ENCODE measurements at places on chromosomes 2 and 18. TPM values are rescaled to one million over a fixed set of nuclear protein-coding genes. Genes with fewer than 3 reads are reported as not detected.
A peak's percentile ranks its signal among the peaks of the same experiment; 100 is the strongest.

Gene ZDBF2
- 7.4 TPM for total RNA-seq

Gene SPATA3
- 0.24 TPM for total RNA-seq

Gene DGUOK
- total RNA-seq = 101 TPM

Gene CTAGE1
- not detected for total RNA-seq

Gene TFPI
- not detected for total RNA-seq

Gene TUBA3D
- total RNA-seq = not detected

Gene TMEM247
- total RNA-seq = not detected

Gene FTCDNL1
- total RNA-seq = 3.3 TPM

Gene RAB6C
- not detected for total RNA-seq

DNA sequence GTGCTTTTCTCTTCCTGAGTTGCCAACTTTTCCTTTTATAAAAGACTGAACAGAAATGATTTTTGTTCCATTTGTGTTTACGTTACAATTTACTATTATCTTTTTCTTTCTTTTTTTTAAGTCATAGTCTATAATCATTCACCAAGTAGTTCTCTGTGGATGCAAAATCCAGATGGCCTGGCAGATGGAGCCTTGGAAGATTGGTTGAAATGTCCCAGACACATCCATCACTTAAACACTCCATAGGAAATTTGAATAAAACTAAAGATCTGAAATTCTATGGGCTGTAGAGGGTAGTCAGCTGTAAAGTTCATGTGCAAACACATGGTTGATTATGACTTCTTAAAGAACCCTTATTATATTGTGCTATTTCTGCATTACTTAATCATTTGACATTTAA is 164.8 kb upstream of the DOCK10 start:
- DNase-seq = no peak

GRCh38 chr2:150917961-150918713 is 343.5 kb downstream of the RBM43 start:
- DNase-seq = no peak

- DNase-seq = no peak
These were observed 54.7 kb upstream of the GATA6 start for GRCh38 chr18:22114526-22115321.

DNA sequence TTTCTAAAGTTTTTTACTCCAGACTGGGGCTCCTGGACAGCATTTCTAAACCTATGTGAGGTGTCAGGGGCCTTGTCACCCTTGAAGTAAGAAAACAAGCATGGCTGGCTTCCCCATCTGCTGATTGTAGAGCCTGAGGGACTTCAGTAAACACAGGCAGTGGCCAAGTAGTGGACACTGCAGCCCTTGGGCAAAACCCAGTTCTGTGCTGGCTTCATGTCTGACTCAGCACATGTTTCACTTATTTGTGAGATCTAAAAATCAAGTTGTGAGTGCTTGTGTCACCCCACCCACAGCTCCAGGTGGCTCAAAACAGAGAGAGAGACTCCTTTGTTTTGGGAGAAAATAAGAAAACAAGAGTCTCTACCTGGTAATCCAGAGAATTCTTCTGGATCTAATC is 660.3 kb upstream of the VRK2 start:
- DNase-seq = no peak

DNA sequence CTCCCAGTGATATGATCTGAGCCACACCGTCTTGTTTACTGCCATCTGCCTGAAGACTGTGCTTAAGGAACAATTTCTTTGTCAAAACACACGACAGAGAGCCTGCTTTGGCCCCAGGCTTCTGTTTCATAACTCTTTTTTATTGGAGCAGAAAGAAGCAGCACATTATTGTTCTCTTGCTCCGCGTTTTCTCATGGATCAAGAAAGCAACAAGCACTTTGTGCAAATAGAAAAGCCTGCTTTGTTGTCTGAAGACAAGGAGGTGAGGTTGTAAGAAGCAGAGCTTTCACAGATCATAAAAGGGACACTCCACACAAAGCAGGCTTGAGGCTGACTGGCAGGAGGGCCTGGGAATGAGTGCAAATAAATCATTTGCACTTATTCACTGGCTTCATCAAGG is 118.3 kb upstream of the FAM136A start:
- no peak for DNase-seq

- DNase-seq = no peak
These were observed 1117.7 kb downstream of the CBLN2 start for GRCh38 chr18:71426441-71426840.

GRCh38 chr18:58186258-58186948 is 142.4 kb downstream of the NEDD4L start:
- no peak for DNase-seq

DNA sequence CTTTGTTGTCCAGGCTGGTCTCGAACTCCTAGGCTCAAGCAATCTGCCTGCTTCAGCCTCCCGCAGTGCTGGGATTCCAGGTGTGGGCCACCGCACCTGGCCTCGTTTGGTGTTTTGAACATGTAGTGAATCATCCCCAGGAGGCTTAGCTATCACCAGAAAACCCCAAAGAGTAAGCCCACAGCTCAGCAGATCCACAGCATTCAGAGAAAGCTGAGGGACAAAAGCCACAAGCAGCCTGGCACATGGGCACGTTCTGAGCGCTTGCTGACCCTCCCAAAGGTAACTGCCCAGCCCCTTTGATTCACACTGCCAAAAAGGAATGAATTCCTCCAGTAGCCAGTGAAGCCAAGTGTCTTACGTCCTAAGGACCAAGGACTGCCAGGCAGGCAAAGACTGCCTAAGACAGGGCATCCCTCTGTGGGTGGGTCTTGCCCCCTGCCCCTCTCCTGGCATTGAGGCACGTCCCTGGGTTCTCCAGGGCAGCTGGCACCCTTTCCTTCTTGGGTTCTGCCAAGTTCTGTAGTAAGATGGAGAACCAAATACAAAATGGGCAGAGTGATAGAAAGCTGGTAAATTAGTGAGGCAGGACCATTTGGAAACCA is 31.7 kb downstream of the MBP start:
- DNase-seq = peak; percentile 69

DNA sequence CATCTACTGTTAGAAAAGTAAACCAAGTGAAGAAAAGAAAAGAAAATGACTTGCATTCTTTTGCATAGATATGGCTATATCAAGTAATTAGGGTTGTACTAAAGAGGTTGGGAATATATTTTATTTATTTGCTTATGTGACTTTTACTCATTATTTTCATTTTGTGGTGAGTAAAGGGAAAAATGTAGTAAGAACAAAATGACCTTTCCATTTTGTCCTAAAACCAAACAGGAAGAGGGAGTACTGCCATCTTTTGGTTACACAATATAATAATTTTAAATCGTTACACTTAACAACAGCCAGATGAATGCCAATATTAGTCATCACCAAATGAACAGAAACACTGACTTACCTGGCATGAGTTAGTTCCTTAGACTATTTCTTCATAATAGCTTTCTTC is 47.3 kb upstream of the NDUFV2 start:
- no peak for DNase-seq

DNA sequence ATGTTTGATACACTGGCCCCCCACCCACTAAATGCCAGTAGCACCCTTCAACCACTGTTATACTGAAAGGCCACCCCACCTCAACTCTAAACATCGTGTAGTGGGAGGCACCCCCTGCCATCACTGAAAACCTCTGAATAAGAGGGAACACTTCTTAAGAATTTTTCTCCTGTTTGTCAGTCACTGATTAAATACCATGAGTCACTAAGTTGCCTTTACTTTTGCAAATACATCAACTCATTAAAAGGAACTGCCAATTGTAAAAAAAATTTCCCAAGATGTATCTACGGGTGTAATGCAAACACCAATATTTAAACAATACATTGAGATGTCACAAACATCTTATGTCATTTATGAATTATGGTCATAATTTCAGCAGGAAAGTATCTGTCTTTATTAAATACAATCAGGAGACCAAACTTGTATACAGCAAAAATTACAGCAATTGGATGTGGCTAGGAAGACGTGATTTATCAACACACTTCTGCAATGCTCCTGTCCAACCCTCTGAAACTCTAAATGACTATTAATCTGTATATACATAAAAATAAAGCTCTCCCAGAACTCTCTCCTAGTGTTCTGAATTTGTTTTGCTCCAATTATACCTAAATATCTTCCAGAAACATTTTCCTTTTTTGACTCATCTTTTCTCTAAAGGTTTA is 144.1 kb upstream of the STK17B start:
- DNase-seq = no peak

- no peak for DNase-seq
These were observed 316.9 kb upstream of the ZEB2 start for GRCh38 chr2:144836635-144837350.
